Umbilical cord (tissue), 2 donors: ENCODE measurements at places on chromosomes 5 and 9. TPM values are rescaled to one million over a fixed set of nuclear protein-coding genes. Genes with fewer than 3 reads are reported as not detected.

The FGD3 gene
- total RNA-seq: 4.8 TPM

The NCS1 gene
- total RNA-seq: 49.6 TPM

The TPM2 gene
- 2,993 TPM for total RNA-seq

The FAM114A2 gene
- total RNA-seq: 20.5 TPM

The MARVELD2 gene
- total RNA-seq: 3.9 TPM

The LCN1 gene
- not detected for total RNA-seq

The HSPA9 gene
- total RNA-seq: 98.5 TPM

The ARL14EPL gene
- 1.9 TPM for total RNA-seq

The GBA2 gene
- total RNA-seq: 24.3 TPM
